Smooth muscle cell of the pulmonary artery (primary cell): ENCODE measurements at places on chromosomes 7 and 10. TPM values are rescaled to one million over a fixed set of nuclear protein-coding genes. Genes with fewer than 3 reads are reported as not detected.

Gene CLDN3
- total RNA-seq = not detected in 2 replicates

Gene ANAPC16
- 50.8 and 53.4 TPM in 2 replicates for total RNA-seq

Gene HECW1
- 0.26 and 0.33 TPM in 2 replicates for total RNA-seq

Gene SLK
- total RNA-seq = 37.5 and 40.9 TPM in 2 replicates

Gene NUTM2E
- total RNA-seq = not detected in 2 replicates

Gene HTR5A
- total RNA-seq = not detected in 2 replicates

Gene MUC3A
- not detected in 2 replicates for total RNA-seq

Gene SKIDA1
- 0.20 and 0.36 TPM in 2 replicates for total RNA-seq

Gene IFIT1
- 4.4 and 22.2 TPM in 2 replicates for total RNA-seq

Gene SUN3
- not detected in 2 replicates for total RNA-seq

Gene NRG3
- not detected in 2 replicates for total RNA-seq

Gene PARD3
- 51.8 and 54.5 TPM in 2 replicates for total RNA-seq

Gene FANK1
- total RNA-seq = 6.6 and 12.4 TPM in 2 replicates

Gene WDR86
- 0.26 TPM in 2 replicates for total RNA-seq

Gene SLC26A3
- not detected in 2 replicates for total RNA-seq

Gene ABCB1
- 0.72 and 1.5 TPM in 2 replicates for total RNA-seq

Gene AKR1D1
- total RNA-seq = 0.07 TPM in 1 of 2 replicates, not detected in the other

Gene MYPN
- total RNA-seq = 1.6 and 2.3 TPM in 2 replicates

Gene RAMP3
- not detected in 2 replicates for total RNA-seq

Gene VGF
- 0.07 and 0.26 TPM in 2 replicates for total RNA-seq

Gene OR9A2
- 0.13 TPM in 1 of 2 replicates, not detected in the other for total RNA-seq

Gene KCND2
- 0.46 and 4.9 TPM in 2 replicates for total RNA-seq

Gene MMD2
- not detected in 2 replicates for total RNA-seq

Gene DRGX
- total RNA-seq = not detected in 2 replicates

Gene NCF1
- not detected in 2 replicates for total RNA-seq

Gene PFKP
- 435 and 622 TPM in 2 replicates for total RNA-seq

Gene SGCE
- total RNA-seq = 43.2 and 116 TPM in 2 replicates

Gene TCAF2
- total RNA-seq = 3.5 and 7.2 TPM in 2 replicates

Gene LIPK
- not detected in 2 replicates for total RNA-seq

Gene SORBS1
- total RNA-seq = 1.6 and 5.1 TPM in 2 replicates

Gene OR2A12
- not detected in 2 replicates for total RNA-seq

Gene ACBD7
- total RNA-seq = 0.83 and 2.9 TPM in 2 replicates

Gene LRGUK
- total RNA-seq = 0.10 and 0.13 TPM in 2 replicates

Gene ELMO1
- total RNA-seq = 0.43 and 3.3 TPM in 2 replicates

Gene TUBAL3
- not detected in 2 replicates for total RNA-seq

Gene BAZ1B
- total RNA-seq = 47.4 and 52.7 TPM in 2 replicates

Gene FKBP14
- total RNA-seq = 33.1 and 45.0 TPM in 2 replicates

Gene ABCC2
- total RNA-seq = 0.59 and 1.2 TPM in 2 replicates

Gene GIMAP6
- total RNA-seq = 0.13 and 0.46 TPM in 2 replicates

Gene RELN
- 86.7 and 200 TPM in 2 replicates for total RNA-seq

Gene MRPL32
- total RNA-seq = 34.8 and 38.7 TPM in 2 replicates

Gene TLL2
- total RNA-seq = 0.13 and 0.23 TPM in 2 replicates

Gene CCSER2
- 30.2 and 32.5 TPM in 2 replicates for total RNA-seq

Gene CPA2
- total RNA-seq = not detected in 2 replicates

Gene ATG9B
- total RNA-seq = 0.98 and 1.2 TPM in 2 replicates

Gene UNCX
- not detected in 2 replicates for total RNA-seq

Gene MUC12
- total RNA-seq = 0.23 TPM in 1 of 2 replicates, not detected in the other

Gene ASB10
- total RNA-seq = not detected in 2 replicates

Gene GNAT3
- not detected in 2 replicates for total RNA-seq

Gene RPS24
- 1,054 and 1,389 TPM in 2 replicates for total RNA-seq

Gene NKX1-2
- not detected in 2 replicates for total RNA-seq

Gene HABP2
- total RNA-seq = not detected in 2 replicates

Gene ADCK2
- 24.4 and 25.5 TPM in 2 replicates for total RNA-seq

Gene AQP1
- 71.5 and 335 TPM in 2 replicates for total RNA-seq

Gene PAX4
- not detected in 2 replicates for total RNA-seq

Gene FKBP9
- 312 and 368 TPM in 2 replicates for total RNA-seq

Gene NAT16
- total RNA-seq = not detected in 2 replicates

Gene ENKUR
- total RNA-seq = 0.07 and 0.17 TPM in 2 replicates
